ENCODE measurements at places on chromosomes 16 and 17.

GRCh38 chr16:89173174-89173921 lies 1.8 kb downstream of the CDH15 start:
- no peak for DNase-seq

GRCh38 chr17:7322520-7323194 lies 6.5 kb downstream of the NEURL4 start:
- DNase-seq, result no peak

GRCh38 chr16:60166111-60166510 lies 1432.0 kb upstream of the GOT2 start:
- DNase-seq, result no peak

GRCh38 chr17:72422505-72423285 lies 301.9 kb downstream of the SOX9 start:
- DNase-seq, result no peak

GRCh38 chr16:559411-560203 lies 587 bp upstream of the PRR35 start:
- no peak for DNase-seq

DNA sequence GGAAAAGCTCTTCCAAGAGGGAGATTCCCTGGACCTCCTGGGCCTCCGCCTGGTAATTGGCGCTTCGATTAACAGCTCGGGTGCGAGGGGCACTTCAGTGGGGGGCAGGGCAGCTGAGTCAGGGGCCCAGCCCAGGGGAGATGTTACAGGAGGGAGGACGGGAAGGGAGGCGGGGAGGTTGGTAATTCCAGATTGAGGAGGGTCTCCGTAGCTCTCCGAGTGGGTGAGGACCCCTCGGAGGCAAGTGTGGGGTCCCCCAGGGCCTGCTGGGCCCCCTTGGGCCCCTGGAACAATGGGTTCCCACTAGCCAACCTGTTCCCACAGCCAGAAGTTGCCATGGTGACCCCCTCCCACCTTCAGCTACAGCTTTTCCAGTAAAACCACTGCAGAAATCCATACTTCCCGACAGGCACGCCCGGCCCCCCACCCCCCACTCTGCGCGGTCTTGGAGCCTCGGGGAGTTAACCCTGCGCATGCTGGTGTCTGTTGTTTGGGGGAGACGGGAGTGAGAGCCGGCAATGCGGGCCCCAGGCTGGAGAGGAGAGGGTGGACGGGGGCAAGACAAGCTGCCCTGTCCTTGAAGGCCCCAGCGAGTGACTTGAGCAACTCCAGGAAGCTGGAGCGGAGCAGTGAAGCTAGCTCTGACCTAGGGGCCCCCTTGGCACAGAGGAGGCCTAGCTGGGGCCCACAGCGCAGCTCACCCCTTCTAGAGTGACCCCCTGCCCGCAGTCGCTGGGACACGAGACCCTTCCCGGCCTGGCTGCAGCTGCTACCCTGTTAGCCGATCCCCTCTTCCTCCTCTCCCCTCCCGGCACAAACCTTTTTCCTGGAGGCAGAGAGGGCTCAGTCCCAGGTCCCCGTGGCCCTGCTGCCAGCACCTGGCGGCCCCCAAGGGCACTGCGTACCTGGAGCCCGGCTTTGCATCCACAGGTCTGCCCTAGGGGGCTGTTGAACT lies 37.8 kb downstream of the TMEM235 start:
- no peak for DNase-seq

DNA sequence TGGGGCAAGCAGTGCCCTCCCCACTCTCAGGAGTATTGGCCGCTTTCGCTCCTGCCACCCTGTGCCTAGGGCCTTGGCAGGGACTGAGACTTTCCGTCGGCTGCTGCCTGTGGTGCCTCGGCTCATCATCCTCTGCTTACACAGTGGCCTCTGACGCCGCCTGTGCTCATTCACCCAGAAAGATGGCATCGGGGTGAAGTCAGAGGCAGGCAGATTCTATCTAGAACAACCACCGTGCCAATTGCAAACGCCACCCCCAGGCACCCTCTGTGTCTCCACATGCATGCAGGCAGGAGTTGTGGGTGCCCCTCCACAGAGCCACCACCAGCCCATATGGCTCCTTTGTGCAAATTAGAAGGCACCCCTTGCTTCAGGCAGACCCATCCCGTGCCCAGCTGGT lies 154.2 kb upstream of the GSE1 start:
- no peak for DNase-seq

GRCh38 chr17:19433255-19433654 lies 22.2 kb downstream of the RNF112 start:
- DNase-seq, result no peak

- DNase-seq, result no peak
Observed at GRCh38 chr17:62193249-62193648, 128.2 kb upstream of the MED13 start.

GRCh38 chr17:78972507-78973105 lies 7.1 kb downstream of the LGALS3BP start:
- DNase-seq, result no peak

GRCh38 chr16:89565506-89566372 lies 5.3 kb downstream of the RPL13 start:
- DNase-seq, result no peak

- DNase-seq, result no peak
Observed at GRCh38 chr17:34692920-34693319, 113.5 kb downstream of the TMEM132E start.

GRCh38 chr16:78446992-78447563 lies 347.6 kb downstream of the WWOX start:
- DNase-seq, result no peak

DNA sequence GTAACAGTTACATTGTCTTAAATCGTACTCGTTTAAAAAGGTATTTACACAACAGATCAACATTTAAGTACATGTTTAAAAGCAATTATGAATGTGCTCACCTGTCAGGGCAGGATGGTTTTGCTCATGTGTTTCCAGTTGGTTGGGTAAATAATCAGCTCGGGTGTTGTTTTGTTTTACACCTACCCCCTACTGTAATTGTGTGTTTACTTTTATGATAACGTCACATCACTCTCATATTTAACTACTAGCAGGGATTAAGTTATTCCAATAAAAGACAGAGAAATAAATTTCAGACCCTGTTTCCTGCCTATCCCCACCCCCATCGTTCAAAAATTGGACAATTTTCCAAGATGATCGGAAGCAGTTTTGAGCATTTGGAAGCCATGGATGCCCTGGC lies 390.2 kb downstream of the SEC14L1 start:
- DNase-seq, result no peak

DNA sequence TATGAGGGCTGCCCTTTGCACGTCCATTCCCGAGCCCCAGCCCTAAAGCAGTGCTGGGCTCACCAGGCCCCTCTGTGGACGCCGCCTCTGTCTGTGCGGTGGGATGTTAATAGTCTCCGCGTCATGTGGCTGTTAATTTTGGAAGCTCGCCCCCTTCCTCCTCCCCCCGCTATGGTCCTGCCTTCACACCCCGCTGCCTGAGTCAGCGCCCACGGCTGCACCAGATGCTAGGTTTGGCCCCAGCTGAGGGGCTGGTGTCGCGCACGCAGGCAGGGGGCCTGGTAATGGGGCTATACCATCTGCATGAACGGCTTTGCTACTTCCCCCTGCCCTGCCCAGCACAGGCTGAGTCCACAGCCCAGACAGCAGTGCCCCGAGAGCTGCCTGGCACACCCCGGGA lies 4.1 kb upstream of the SSTR5 start:
- DNase-seq, result no peak

DNA sequence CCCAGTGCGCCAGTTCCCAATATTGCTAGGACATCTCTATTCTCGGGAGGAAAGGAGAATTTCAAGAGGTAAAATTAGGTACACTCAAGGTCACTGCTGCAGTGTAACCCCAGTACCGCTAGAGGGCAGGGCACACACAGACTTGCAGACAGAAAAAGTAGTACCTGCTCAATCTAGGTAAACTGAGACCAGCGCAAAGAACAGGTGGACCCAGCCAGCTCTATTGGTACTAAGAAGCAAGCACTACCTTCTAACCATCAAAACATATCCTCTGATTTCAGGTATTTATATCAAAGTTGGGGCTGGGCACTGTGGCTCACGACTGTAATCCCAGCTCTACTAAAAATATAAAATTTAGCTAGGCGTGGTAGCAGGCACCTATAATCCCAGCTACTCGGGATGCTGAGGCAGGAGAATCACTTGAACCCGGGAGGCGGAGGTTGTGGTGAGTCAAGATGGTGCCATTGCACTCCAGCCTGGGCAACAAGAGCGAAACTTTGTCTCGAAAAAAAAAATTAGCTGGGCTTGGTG lies 3.6 kb upstream of the WDR81 start:
- DNase-seq, result no peak

- no peak for DNase-seq
Observed at GRCh38 chr16:15542261-15542660, 100.7 kb downstream of the MARF1 start.

GRCh38 chr16:4333308-4333638 lies 17.4 kb downstream of the GLIS2 start:
- DNase-seq, result no peak

DNA sequence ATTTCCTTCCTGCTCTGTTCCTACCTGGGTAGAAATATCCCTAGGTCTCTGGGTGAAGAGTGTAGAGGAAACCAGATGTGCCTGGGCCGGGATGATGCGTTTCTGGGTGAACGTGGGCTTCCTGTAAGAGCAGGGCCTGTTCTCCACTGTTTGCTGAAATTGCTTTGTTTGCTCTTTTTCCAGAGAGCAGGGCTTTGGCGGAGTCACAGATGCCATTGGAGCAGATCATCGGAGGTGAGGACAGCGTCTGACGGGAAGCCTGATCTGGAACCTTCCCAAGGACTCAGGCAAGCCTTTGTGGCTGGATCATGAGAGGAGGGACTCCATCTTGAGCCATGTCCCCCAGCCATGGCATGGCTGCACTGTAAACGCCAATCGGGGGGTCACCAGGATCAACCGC lies 15.4 kb downstream of the DHODH start:
- no peak for DNase-seq

DNA sequence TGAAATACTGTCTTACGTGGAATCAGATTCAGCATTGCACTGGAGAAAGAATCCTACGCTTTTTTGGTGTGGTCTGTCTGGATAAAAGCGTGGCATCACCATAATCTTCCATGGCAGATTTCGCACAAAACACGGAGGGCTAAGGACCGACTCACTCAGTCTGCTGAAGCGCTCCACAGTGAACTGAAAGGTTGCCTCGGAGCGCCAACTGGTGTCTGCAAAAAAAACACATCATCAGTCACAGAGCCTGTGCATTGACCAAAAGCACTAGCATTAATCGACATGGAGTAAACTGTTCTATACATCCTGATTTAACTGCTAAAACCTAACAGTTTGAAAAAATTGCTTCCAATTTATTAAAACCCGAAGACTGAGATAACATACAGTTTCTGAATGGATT lies 40.5 kb downstream of the USP7 start:
- no peak for DNase-seq

DNA sequence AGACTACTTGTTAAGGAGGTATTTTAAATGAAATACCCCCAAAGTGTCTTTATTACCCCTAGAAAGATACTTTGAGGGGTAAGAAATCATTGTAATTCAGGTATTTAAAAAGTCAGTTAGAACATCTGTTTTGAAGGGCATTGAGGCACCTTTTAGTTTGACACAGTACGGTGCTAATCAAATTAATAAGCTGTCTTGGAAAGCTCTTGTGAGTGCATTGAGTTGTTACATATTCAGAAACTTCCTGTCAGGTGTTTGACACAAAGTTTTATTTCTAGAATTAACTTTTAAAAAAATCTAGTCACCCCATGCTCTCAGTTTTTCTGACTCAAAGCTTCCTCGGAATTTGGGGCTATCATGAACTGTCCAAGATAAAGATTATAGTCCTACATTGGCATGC lies 4.6 kb downstream of the RBBP6 start:
- DNase-seq, result no peak

GRCh38 chr16:23858542-23858941 lies 22.8 kb downstream of the PRKCB start:
- no peak for DNase-seq

GRCh38 chr16:77955127-77955526 lies 67.2 kb upstream of the CLEC3A start:
- DNase-seq, result no peak

DNA sequence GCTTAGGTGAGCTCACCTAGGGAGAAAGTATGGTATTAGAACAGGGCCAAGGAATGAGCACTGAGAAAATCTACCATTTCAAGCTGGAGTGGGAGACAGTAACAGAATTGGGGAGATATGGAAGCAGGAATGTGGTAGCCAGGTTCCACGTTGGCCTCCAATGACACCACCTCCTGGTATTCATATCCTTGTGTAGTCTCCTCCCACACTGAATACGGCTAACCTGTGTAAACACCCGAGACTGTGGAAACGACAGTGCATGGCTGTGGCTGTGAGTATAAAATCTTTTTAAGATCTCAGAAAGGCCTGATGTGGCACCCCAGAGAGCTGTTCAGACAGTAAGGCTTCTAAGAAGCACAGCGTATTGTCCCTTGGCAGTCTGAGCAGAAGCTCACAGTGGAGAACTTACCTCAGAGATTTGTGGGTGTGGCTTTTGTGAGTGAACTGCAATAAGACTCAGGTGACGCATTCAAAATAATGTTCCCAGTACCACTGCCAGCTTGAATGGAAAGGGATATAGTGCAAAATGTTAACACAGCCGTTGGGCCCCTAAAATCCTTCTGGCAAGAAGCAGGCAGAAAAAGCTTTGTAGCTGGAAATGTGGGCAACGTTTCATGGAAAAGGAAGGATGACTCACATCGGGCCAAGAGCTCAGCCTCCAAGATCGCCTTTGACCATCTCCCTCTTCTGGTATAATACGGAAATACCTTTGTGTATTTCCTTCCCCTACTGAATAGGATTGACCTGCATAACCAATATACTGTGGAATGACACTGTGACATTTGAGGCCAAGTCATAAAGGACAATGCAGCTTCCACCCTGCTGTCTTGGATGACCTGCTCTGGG lies 14.4 kb downstream of the SDR42E1 start:
- DNase-seq, result no peak

- no peak for DNase-seq
Observed at GRCh38 chr17:65271296-65271695, 134.1 kb downstream of the RGS9 start.

- DNase-seq, result no peak
Observed at GRCh38 chr16:80023865-80024264, 423.3 kb upstream of the MAF start.

DNA sequence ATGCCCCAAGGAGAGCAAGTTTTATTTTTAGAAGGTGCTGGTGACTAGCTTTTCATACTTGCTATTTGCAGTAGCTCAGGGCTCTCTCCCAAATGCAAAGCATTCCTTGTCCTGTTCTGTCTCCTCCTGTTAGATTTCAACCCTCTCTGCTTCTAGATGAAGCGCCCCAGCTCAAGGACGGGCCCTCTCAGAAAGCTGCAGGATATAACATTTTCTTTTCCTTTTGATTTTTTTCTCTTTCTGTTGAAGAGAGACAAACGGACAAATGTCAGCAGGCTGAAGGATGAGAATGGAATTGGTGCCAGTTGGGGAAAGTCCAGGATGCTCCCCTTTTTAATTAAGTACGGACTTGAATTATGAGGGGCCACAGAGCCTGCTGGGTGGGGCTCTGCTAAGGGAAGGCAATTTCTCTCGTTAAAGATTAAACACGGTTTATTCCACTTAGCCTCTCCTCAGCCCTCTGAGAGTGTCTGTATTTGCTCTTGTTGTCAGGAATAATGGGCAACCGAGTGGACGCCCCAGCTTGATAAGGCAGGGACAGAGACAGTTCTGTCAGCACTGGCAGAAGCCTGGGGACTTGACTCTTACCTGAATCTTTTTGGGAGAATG lies 6.2 kb upstream of the ETV4 start:
- DNase-seq, result no peak
